ENCODE measurements at places on chromosomes 7 and 10.

DNA sequence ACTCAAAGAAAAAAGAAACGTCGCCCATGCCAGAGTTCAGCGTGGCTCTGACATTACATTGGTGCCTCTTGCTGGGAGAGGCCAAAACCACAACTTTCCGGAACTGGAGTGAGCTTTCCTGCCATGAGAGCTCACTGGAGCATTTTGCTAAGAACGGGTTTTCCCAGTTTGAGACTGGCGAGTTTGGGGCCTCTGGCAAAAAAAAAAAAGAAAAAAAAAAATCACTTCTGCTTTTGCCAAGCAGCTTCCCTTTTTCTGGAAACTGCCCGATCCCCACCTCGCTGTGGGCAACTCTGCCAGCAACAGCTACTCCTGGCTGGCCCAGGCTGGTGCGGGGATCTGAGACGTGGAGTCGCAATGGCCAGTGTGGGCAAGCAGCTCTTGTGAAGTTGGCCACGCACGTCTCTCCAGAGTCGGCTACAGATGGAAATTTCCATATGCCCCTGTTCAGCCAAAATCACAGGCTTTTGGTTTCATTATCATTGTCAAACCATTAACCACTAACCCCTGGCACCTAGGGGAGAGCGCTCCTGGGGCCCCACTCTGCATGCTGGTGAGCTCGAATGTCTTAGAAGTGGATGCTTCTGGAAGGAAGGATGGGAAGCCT is 25.7 kb downstream of the PRKAG2 start:
- no peak for DNase-seq

- DNase-seq: no peak
Measured at GRCh38 chr10:99374526-99374925, 45.4 kb downstream of the CNNM1 start.

GRCh38 chr10:115772606-115773005 is 500.4 kb downstream of the GFRA1 start:
- no peak for DNase-seq

GRCh38 chr10:124710266-124710881 is 33.8 kb downstream of the FAM53B start:
- no peak for DNase-seq

GRCh38 chr10:14507176-14507575 is 176.5 kb upstream of the FRMD4A start:
- no peak for DNase-seq

- DNase-seq: no peak
Measured at GRCh38 chr7:94277236-94277635, 117.5 kb upstream of the COL1A2 start.

DNA sequence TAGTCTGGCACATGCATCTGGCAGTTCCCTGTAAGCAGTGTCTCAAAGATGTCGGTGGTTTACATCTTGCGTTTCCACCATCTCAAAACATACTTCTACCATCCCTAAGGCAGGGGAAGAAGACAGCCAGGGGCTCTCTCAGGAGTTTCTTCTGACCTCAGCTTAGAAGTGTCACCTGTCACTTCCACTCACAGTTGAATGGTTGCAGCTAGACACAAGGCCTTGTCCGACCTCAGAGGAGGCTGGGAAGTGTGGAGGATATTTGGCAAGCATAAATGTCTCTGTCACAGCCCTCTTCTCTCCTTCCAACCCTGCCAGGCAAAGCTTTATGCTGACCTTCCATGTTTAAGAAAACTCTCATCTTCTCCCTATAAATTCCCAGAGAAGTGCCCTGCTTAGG is 193.3 kb downstream of the HERPUD2 start:
- DNase-seq: no peak

- no peak for DNase-seq
Measured at GRCh38 chr10:91627344-91628102, 5.3 kb downstream of the PPP1R3C start.

DNA sequence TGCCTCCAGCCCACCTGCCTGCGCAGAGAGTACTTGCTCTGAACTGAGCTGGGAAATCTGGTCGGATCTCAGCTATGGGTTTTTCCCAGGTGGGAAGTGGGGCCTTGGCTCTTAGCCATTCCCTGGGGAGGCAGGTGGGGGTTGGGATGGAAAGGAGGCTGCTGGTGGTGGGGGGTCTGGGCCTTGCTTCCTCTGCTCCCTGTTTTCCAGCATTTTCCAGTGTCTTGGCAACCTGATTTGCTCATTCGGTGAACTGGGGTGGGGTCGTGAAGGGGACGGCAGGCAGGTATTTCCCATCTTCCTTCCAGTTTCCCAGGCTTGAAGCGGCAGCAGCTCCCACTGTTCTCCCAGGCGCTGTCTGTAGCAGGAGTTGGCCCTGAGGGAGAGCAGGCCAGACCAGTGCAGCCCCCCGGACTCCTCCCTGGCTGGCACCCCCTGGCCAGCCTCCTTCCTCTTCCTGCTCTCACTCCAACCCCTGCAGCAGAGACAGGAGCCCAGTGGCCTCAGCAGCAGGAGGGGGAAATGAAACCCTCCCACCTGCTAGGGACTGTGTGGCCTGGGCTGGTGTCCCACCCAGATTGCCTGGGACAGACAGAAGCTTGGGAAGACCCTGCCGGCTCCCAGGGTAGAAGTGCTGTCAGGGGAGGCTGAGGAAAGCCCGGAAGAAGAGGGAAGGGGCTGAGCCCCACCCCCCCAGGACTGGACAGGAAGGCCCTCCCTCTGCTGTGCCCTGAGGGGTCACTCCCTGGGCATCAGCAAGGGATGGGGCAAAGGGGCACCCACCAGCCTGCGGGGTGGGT is 6.6 kb downstream of the TRIM8 start:
- no peak for DNase-seq

All from stimulated activated CD4-positive, alpha-beta T cell treated with anti-CD3 and anti-CD28 coated beads, Interleukin-1b, Interleukin-23, amount 100 ng/mL, for 24 hours (primary cell).